Progenitor cell of endocrine pancreas (in vitro differentiated cells): ENCODE measurements at places on chromosomes 1 and 21.
A peak's percentile ranks its signal among the peaks of the same experiment; 100 is the strongest.

GRCh38 chr21:43865540-43866259, 677 bp downstream of the AGPAT3 start:
- no peak for DNase-seq

GRCh38 chr1:109923946-109924275, 13.3 kb downstream of the CSF1 start:
- no peak for DNase-seq

DNA sequence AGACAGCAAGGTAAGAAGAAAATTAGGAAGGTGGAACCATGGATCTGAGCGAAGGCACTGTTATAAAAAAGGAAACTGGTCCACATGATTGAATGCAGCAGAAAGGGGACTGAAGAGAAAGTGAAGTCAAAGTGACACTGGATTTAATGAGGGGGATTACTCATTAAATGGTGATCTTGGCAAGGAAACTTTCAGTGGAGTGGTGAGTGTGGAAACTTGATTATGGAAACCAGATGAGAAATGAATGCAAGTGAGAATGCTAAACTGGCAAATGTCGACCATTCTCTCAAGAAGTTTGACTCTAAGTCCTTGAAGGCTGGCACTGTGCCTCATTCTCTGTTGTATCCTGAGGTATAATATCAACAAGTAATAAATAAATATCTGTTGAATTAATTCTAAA, 23.3 kb downstream of the COLGALT2 start:
- DNase-seq: no peak

- no peak for DNase-seq
Observed at GRCh38 chr1:119587341-119587740, 60.7 kb downstream of the ZNF697 start.

DNA sequence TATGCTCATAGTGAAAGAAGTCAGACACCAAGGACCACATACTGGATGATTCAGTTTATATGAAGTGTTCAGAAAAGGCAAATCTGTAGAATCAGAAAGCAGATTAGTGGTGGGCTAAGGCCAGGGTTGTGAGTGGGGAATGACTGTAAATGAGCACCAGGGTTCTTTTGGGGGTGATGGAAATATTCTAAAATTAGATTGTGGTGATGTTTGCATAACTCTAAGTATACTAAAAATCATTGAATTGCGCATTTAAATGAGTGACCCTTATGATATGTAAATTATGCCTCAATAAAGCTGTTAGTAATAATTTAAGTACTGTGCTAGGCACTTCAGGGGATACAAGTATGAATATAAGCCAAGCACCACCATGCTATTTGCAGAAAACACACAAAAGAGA, 256.3 kb downstream of the TPR start:
- DNase-seq: no peak

DNA sequence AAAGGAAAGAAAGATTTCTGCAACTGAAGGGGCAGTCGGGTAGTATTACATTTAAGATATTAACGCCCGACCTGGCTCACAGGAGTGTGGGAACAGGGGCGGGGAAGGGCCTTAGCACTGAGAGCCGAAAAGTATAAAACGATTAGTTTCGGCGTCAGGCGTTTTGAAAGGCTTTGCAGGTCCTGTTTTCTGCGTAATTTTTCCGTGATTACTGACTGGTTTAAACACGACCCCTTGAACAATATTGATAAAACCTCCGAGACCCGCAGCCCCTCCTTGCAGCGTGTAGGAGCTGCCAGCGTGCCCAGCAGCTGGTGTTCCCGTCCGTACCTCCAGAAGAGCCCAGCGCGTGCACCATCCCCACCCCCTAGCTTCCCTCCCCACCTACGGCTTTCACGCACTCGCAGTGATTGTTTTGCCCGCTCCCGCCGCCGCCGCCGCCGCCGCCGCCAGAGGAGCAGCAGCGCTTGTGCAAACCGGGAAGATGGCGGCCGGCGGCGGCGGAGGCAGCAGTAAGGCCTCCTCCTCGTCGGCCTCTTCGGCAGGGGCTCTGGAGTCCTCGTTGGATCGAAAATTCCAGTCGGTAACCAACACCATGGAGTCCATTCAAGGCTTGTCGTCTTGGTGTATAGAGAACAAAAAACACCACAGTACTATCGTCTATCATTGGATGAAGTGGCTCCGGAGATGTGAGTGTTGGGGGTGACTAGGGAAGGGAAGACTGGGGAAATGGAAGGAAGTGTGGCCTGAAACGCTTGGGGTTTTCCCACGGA, 470 bp downstream of the RPRD2 start:
- DNase-seq: peak; percentile 66

DNA sequence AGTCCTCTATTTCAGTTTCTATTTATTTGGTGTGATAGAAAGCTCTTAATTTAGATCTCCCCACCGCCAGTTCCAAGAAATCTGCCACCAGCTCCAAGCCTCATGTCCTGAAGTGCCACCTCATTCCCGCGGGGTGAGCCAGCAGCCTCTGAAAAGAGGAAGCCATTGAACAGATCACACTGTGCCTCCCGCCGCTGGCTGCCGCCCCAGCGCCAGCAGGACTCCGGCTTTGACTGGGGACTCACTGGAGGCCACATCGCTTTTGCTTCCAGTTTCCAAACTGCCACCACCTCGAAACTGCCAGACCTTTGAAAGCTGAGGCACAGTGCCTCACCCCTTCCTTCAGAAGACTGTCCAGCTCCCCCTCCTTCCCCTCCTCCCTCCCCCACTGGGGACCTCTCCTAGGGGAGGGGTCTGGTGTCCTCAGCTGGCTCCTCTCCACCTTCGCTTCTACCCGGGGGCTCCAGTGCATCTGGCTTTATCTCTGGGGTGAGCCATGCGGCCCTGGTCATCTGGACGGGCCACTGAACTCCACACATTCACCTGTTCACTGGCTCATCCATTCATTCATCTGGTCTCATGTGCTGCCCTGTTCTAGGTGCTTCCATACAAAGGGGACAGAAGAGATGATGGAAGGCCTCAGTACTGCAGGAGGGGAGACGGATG, 58.9 kb downstream of the VPS26C start:
- DNase-seq: no peak

DNA sequence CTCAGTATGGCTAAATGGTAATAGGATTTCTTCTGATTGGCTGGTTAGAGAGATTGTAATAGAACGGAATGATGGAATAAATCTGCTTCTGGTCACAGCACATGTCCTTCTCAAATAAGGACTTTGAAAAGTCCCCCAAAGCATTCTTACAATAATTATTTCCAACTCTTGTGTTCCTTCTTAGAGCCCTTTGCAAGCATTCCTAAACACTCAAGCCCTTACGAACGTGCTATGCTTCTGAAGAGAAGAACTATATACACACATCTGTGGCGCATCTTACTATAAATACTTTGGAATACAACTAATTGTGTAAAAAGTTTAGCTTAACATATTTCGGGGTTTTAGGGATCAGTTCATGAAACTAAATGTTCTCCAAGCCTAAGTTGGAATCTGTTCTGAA, 25.6 kb downstream of the CLIC4 start:
- no peak for DNase-seq

DNA sequence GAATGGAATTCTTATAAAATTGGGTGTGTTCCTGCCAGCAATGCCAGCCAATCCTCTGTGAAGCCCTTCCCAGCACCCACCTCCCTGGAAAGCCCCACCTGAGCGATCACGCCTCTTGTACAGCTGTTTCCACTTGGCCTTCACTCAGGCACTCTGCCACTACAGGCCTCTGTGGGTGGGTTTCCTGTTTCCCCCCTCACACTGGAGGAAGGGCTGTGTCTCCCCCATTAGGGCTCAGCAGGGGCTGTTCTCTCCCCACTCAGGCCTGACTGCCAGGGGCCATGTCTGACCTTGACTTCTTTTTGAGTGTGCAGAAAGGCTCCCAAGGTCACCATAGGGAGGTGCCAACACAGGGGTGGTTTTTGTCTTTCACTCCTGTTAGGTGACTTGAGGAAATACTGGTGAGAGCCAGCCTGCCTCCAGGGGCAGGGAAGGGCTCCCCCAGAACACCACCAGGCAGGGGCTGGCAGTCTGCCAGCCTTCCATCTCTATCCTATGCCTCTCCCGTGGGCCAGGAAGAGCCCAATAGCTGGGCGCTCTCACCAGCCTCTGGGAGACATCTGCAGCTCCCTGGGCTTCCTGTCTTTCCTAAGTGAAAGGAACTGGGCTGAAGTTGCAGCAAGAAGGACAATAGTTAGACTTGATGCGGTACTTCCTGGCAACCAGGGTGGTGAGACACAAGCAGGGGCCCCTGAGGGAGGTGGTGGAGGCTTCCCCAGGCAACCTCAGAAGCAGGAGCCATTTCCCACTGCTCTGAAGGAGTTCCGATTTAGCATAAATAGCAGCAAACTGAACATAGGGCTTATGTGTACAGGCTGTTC, 49.1 kb downstream of the ELK4 start:
- DNase-seq: no peak

DNA sequence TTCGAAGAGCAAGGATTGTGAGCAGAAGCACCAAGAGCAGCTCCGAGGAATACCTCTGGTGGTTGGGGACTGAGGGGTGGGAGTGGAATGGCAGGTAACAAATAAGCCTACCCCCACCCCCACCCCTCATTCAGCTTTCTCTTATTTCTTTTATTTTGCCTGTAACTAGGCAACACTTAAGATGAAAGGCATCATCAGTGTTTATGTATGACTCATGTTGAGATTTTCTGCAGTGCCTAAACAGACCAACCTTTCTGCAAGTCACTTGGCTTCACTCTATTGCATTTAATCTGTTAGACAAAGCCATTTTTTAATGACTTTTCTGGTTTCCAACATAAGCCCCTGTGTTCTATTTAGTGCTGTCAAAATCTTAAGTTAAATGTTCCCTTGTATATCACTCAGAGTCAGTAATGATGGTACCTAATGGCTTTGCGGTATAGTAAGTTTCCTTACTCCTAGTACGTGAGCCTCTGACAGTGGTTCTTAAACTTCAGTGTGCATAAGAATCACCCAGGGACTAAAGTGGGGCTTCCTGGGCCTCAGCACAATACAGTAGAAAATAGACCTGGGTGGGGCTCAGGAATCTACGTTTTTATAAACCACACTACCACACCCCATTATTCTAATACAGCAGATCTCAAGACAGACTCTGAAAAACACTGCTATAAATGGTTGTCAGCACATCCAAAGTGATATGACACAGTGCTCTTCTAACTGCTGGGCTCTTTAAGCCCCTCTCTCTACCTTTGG, 19.9 kb downstream of the CASQ2 start:
- DNase-seq: no peak

DNA sequence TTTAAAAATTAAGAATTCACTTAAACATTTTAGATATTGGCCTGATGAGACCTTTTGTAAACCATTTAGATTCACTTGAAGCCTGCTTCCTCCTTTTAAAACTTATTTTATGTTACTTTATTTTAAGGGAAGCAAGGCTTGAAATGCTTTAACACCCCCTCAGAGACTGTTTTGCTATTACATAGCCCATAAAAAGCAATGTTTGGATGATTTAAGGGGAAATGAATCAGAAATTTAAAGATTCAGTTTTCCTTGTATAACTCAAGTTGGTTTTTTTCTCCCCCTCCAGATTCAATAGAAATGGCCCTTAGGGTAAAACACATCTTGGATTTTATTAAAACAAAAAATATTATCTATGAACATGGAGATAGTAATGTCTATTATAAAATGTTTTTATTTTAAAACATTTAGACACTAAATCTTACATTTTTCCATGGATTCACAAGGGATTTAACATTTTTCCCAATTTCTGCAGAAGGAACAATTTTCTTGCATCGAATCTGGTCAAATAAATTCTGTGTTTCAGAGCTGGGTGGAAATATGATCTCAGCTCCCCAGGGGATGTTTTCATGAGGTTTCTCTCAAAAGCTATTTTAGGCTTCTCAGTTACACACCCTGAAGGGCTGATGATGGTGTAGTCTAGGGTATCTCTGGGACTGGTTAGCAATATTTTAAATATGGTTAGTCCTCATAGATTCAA, 69.3 kb upstream of the WARS2 start:
- DNase-seq: no peak

- DNase-seq: no peak
Observed at GRCh38 chr1:244369256-244370057, 82.3 kb downstream of the ADSS2 start.
